ENCODE measurements at places on chromosomes 5 and 9. TPM values are rescaled to one million over a fixed set of nuclear protein-coding genes. Genes with fewer than 3 reads are reported as not detected.

Gene DMRT2
- 0.35 TPM for total RNA-seq

GRCh38 chr5:66839636-66840185, 243.5 kb downstream of the MAST4 start:
- DNase-seq = no peak

- DNase-seq = no peak
Observed at GRCh38 chr5:20223451-20223850, 235.5 kb upstream of the CDH18 start.

DNA sequence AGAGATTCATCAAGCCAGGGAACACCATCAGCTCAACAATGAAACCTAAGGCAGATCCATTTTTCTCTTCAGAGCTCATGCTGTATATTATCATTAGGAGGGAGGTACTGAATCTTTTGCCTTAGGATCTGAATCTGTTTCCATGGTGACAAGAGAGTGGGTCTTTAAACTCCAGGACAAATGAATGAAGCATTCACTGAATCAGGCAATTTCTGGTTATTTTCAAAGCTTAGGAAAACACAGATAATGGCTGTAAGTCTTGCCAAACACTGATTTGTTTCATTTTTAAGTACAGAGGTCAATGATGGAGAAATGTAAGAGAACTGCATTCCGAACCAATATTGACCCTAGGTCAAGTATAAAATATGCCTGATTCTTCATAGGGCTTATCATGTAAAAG, 84.9 kb downstream of the GNA14 start:
- DNase-seq = no peak

DNA sequence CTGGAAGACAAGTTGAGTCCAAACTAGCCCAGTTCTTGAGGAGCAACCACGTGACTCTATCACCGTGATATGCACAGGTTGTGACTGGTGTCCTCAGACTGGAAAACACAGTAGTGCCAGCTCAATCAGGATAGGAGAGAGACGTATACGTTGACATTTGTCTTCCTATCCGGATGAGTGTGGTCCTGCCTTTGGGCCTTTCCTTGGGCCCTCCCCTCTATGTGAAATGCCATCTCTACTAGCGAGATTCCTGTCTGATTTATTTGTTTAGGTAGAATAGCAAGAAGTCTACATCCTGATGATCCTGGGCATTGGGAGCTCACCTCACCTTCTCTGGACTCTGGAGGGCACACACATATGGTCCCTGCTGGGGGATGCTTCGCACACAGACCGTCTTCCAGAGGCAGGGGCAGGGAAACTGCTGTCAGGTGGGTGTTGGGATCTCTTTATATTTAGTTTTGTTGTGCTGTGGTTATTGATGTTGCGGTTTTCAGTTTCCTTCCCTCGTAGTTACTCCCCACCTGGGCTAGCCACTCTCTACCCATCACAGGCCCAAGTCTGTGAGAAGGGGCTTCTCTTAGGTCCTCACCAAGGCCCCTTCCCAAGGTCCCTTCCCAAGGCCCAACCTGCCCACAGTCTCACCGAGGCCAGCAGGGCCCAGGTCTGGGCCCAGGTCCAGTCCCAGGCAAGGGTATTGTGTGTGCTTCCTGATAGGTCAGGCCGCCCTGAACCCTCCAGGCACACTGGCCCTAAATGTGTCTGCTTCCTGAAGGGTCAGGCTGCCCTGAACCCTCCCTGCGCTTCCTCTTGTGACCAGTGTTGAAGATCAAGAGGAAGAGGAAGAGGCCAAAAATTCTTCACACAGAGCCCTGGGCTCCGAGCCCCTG, 19.0 kb upstream of the SPINK4 start:
- no peak for DNase-seq

- DNase-seq = no peak
Observed at GRCh38 chr5:94832685-94833084, 214.2 kb downstream of the SLF1 start.

Gene SH3PXD2B
- total RNA-seq = 50.7 TPM

Gene STPG3
- not detected for total RNA-seq
